ENCODE measurements at places on chromosomes 12 and 14. TPM values are rescaled to one million over a fixed set of nuclear protein-coding genes. Genes with fewer than 3 reads are reported as not detected.

PPFIA2 gene
- total RNA-seq: 0.83 TPM

PLEKHD1 gene
- total RNA-seq: 0.47 TPM

WSCD2 gene
- total RNA-seq: 0.89 TPM

FOXG1 gene
- not detected for total RNA-seq

ANAPC5 gene
- total RNA-seq: 79.7 TPM

KCNA5 gene
- 1.5 TPM for total RNA-seq

- no peak overlapping the region for H3K27ac ChIP-seq
- H3K4me1 ChIP-seq: peaks cover 9% of the 10 kb centered on the region
- H3K27me3 ChIP-seq: no peaks in the 10 kb centered on the region
- no peak overlapping the region for H3K4me3 ChIP-seq
- no peaks in the 10 kb centered on the region for H3K36me3 ChIP-seq
- no peak for DNase-seq
Observed at GRCh38 chr14:68172627-68173026, 353.0 kb downstream of the RAD51B start.

DNA sequence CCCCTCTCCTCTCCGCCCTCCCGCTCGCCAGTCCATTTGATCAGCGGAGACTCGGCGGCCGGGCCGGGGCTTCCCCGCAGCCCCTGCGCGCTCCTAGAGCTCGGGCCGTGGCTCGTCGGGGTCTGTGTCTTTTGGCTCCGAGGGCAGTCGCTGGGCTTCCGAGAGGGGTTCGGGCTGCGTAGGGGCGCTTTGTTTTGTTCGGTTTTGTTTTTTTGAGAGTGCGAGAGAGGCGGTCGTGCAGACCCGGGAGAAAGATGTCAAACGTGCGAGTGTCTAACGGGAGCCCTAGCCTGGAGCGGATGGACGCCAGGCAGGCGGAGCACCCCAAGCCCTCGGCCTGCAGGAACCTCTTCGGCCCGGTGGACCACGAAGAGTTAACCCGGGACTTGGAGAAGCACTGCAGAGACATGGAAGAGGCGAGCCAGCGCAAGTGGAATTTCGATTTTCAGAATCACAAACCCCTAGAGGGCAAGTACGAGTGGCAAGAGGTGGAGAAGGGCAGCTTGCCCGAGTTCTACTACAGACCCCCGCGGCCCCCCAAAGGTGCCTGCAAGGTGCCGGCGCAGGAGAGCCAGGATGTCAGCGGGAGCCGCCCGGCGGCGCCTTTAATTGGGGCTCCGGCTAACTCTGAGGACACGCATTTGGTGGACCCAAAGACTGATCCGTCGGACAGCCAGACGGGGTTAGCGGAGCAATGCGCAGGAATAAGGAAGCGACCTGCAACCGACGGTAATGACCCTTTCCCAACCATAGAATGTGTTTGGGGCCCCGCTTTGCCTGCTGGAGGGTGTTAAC lies 615 bp downstream of the CDKN1B start:
- H3K4me3 ChIP-seq: peak overlapping the region; percentile 91
- no peaks in the 10 kb centered on the region for H3K27me3 ChIP-seq
- peaks cover 64% of the 10 kb centered on the region for H3K4me1 ChIP-seq
- peaks cover 26% of the 10 kb centered on the region for H3K36me3 ChIP-seq

GRCh38 chr14:24056800-24057184 lies 5.0 kb downstream of the CARMIL3 start:
- no peak for DNase-seq
- no peak overlapping the region for H3K4me3 ChIP-seq

DNA sequence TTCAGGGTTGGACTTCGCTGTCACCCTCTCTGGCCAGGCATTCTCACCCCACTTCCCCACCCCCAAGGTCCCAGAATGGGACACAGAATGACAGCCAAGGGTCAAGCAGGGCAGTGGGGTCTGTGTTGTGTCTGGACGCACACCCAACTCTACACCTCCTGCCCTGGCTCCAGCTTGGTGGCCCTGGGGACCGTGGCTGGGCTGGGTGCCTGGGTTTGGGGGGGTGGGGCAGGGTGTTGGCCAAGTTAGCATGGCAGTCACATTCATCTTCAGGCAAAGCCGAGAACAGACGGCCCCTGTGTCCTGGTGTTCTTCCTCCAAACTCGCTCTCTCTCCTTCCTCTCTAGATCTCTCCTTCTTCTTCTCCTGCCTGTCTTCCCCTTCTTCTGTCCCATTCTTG lies 5.6 kb downstream of the LRP1 start:
- peak overlapping the region; percentile 95 for H3K4me3 ChIP-seq
- peak overlapping the region; percentile 18 for H3K27ac ChIP-seq
- no peaks in the 10 kb centered on the region for H3K36me3 ChIP-seq

Measured in lower lobe of right lung (tissue), 2 donors.